GM12864 (cell line): ENCODE measurements at places on chromosomes 6 and 20.

- DNase-seq: no peak
Measured at GRCh38 chr6:166987930-166988329, 11.3 kb upstream of the CEP43 start.

GRCh38 chr20:33685328-33686099 is 671 bp downstream of the E2F1 start:
- peak; percentile 83 for DNase-seq

- no peak for DNase-seq
Measured at GRCh38 chr6:41836022-41836659, 48.6 kb downstream of the TOMM6 start.

GRCh38 chr6:3918469-3918868 is 69.3 kb downstream of the FAM50B start:
- DNase-seq: no peak

- no peak for DNase-seq
Measured at GRCh38 chr20:11003341-11003740, 329.5 kb upstream of the JAG1 start.
